ENCODE measurements at places on chromosomes 1 and 21.

DNA sequence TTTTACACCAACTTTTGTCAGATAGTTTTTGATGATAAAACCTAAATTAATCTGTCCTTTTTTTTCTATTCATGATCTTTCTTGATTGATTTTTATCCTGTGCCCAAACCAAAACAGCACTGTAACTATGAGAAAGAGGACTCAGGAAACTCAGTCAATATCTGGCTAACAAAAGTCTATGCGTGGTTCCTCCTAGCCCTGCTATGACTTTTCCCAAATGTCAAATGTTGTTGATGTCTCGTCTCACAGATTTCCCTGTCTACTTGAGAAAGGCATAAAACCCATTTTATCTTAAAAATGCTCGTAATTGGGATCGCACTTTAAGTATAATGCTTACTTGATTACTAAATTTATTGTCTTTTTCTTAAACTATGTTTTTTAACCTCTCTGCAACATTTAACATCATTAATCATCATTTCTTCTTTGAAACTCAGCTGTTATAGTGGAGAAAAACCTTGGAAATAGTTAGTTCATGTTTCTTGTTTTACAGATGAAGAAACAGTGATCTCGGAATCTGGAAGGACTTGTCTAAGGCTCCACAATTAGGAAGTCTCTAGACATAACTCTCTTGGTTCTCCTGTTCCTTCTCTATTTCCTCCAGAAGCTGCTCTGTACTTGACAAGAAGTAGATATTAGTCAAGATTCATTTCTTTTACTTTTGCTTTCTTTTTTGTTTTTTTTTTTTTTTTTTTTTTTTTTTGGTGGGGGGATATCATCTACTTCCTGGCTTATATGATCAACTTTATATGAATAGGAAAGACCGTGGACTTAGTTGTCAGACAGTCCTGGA lies 26.2 kb upstream of the PTPRC start:
- no peak for DNase-seq

DNA sequence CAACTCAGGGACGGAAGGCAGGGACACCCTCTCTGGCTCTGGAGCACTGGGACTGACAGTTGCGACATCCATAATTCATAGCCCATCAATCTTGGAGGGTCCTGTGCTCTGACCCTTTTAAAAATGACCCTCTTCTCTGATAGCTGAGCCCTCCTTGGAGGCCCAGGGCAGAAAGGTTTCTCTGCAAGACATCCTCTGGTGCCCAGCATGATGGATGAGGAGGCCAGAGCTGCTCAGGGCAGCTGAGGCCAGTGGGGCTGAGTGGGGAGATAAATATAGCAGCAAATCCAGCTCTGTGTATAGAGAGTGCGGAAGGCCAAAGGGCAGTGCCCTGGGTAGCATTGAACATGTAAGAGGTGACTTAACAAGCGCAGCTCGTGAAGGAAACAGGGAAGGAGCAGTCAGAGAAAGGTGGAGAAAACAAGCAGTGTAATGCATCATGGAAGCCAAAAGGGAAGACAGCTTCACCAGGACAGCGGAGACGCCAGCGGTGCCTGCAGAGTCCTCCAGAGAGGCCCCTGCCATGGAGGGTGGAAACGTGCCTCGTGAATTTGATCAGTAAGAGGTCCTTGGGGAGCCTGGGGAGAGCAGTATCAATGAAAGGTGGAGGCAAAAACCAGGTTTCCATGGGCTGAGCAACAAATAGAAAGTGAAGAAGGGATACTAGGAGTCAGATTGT lies 50.4 kb upstream of the FMOD start:
- no peak for DNase-seq

- no peak for DNase-seq
Observed at GRCh38 chr1:225700164-225700821, 47.4 kb upstream of the ENAH start.

DNA sequence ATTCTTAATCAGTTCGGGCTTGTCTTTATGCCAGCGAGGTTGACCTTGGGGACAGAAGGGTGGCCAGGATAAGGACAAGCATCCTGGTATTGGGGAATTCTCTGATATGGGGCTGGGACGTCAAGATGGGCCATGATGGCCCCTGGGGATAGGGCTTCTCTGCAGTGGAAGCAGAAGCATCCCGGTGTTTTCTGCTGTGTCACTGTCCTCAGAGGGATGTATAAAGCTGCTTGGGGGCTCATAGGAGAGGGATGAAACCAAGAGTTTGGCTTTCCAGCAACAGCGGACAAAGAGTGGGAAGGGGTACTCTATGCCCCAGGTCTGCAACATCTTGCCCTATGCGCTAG lies 1.4 kb upstream of the ATP1B1 start:
- DNase-seq, result no peak

- no peak for DNase-seq
Observed at GRCh38 chr21:43944757-43945156, 67.4 kb upstream of the TRAPPC10 start.

- no peak for DNase-seq
Observed at GRCh38 chr1:209896346-209896745, 41.7 kb upstream of the SYT14 start.

- DNase-seq, result no peak
Observed at GRCh38 chr21:39855595-39855994, 11.6 kb upstream of the PCP4 start.

GRCh38 chr1:97649591-97649990 lies 271.2 kb downstream of the DPYD start:
- DNase-seq, result no peak

- DNase-seq, result no peak
Observed at GRCh38 chr1:195097316-195097715, 1510.9 kb downstream of the KCNT2 start.

- no peak for DNase-seq
Observed at GRCh38 chr1:44926311-44926781, 60.0 kb downstream of the EIF2B3 start.

DNA sequence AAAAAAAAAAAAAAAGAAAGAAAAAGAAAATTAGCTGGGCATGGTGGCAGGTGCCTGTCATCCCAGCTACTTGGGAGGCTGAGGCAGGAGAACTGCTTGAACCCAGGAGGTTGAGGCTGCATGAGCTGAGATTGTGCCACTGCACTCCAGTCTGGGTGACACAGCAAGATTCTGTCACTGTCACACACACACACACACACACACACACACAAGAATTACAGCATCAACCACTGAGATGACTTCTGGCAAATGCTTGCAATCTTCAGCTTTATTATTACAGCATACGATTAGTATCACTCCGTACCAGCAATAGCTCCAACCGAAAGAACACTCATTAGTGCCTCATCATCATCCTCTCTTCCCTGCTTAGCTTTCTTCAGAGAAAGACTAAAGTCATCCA lies 4.6 kb downstream of the ORC1 start:
- DNase-seq, result no peak

GRCh38 chr1:115071012-115071664 lies 18.2 kb downstream of the TSPAN2 start:
- no peak for DNase-seq

DNA sequence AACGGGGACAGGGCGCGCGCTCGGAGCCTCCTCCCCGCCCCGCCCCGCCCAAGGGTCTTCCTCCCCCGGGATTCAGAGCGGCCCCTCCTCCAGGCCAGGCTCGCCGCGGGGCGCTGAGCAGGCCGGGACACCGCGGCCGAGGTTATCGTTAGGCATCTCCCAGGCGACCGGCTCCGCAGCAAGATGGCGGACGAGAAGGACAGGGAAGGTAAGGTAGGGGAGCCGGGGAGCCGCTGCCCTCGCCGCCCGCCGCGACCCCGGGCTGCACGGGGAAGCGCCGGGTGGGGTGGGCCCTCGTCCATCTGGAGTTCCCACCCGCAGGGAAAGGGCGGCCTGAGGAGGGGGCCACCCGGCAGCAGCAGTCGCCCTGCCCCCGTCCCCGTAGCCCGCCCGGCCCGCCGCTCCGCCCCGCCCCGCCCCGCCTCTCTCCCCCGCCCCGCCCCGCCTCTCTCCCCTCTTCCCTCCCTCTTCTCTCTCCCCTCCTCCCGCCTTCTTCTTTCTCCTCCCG lies 105.9 kb upstream of the HNRNPU start:
- no peak for DNase-seq

DNA sequence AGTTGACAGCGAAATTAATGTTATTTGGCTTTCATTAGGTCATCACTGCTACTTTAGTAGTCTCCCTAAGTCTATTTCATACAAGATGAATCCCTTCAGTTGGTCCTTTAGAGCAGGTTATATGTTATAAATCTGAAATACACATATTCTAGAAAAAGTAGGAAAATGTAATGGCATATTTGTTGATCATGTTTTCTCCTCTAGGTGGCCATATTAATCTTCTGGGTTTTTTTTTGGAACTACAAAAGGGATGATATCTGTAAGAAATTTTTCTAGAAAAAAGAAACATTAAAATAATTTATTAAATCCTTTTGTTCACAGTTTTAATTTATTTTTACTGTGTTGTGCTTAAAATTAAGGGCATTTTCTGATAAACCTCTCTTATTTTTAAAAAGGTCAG lies 87.9 kb downstream of the SYT14 start:
- no peak for DNase-seq
